ENCODE measurements at places on chromosomes 2 and 18. TPM values are rescaled to one million over a fixed set of nuclear protein-coding genes. Genes with fewer than 3 reads are reported as not detected.

The ATOH8 gene
- total RNA-seq = not detected

The PRKAG3 gene
- not detected for total RNA-seq

The TNFAIP6 gene
- total RNA-seq = 2.6 TPM

The NPAS2 gene
- total RNA-seq = 8.2 TPM

The MRPL30 gene
- total RNA-seq = 21.5 TPM

DNA sequence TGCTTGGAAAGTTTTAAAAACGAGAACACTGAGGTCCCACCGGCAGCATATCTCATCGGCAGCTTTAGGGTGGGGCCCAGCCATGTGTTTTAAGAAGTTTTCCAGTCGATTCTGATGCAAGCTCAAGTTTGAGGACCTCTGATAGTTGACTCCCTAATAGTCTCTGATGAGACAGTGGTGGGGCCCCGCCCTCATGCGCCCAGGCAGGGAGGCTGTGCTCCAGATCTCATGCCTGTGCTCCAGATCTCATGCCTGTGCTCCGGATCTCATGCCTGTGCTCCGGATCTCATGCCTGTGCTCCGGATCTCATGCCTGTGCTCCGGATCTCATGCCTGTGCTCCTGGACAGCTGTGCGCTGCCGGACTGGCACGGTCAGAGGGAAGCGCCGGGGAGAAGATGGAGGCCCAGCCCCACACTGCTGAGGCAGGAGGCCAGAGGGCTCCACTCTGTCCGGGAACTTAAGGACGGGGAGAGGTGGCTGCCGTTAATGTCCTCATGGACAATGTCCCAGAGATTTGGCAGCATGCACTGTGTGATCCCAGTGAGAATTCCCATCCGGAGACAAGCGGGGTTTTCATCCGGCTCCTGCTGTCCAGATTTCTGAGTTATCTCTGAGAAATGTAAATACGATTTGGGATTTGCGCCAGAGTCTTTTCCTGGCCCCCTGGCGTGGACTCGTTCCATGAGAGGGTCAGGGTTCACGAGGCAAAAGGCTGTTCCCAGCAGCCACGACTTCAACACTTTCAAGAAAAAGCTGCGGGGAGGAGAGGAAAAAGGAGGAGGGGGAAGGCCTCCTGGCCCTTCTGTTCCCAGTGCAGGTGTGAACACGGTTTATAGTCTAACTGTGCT lies 9.4 kb upstream of the COLEC11 start:
- DNase-seq = no peak

DNA sequence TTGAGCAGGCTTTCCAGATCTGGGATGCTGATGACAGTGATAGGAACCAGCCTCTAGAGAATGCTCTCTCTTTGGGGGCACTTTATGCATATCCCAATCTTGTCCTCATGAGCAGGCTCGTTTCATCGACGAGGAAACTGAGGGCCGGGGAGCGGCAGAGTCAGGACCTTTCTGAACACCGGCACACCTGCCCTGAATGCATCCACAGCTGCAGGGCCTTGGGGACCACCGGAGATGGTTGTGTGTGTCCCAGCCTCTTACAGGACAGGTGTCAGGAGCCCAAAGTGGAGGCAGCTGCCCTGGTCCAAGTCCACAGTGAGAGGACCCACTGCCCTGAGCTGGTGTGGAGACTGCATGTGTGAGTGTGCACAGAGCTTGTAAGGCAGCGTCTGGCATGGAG lies 47.6 kb upstream of the FAHD2A start:
- no peak for DNase-seq

- DNase-seq = peak; percentile 70
Observed at GRCh38 chr2:197575987-197576386, 60.1 kb downstream of the MOB4 start.

DNA sequence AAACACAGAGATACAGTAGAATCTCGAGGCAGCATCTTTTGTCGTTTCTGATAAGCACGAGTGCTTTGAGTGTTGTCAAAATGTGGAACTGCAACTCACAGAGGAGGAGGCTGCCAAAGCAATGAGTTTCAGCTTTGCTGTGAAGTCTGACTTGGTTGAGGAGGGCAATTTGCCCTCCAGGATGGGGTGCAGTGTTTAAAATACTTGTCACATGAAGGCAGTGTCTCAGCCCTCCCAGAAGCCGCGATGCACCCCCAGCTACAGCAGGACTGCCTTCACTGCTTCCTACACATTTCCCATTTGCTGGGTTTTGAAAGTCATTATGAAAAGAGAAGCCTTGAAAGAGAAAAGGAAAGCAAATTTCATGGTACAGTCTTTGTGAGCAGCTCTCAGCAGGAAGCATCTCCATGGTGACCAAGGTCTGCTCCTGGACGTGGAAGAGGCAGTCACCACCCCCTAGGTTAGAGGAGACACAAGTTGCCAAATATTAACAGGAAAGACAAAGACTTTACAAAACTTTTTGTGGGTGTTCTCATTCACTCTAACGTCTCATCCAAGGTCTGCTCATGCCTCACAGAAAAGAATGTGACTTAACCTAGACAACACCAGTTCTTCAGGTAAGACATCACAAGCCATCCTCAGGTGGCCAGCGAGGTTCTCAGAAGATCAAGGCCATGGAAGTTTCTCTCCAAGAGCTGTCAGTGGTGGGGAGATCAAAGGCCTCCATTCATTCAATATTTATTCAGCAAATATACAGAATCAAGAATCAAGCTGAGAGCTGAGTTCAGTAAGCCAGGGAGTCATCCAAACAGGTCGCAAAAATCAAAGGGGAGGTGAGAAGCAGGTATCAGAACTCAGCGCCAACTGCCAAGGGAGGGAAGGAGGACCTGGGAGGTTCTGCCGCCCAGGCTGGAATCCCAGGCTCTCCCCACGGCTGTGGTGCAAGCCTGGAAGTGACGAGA lies 476.0 kb downstream of the EIPR1 start:
- no peak for DNase-seq

- DNase-seq = no peak
Observed at GRCh38 chr2:46492301-46492700, 12.9 kb downstream of the TMEM247 start.

- DNase-seq = no peak
Observed at GRCh38 chr2:176139661-176140512, 10.4 kb downstream of the HOXD8 start.

DNA sequence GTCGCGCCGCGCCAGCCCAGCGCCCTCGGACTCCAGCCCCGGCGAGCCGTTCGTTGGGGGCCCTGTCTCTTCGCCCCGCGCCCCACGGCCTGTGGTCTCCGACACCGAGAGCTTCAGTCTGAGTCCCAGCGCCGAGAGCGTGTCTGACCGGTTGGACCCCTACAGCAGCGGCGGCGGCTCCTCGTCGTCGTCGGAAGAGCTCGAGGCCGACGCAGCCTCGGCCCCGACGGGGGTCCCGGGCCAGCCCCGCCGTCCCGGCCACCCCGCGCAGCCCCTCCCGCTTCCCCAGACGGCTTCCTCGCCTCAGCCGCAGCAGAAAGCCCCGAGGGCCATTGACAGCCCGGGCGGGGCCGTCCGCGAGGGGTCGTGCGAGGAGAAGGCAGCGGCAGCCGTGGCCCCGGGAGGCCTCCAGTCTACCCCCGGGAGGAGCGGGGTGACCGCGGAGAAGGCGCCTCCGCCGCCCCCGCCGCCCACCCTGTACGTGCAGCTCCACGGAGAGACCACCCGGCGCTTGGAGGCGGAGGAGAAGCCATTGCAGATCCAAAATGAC lies 1.4 kb downstream of the PHLPP1 start:
- DNase-seq = no peak

GRCh38 chr2:42186945-42187632 lies 17.9 kb downstream of the EML4 start:
- DNase-seq = no peak

DNA sequence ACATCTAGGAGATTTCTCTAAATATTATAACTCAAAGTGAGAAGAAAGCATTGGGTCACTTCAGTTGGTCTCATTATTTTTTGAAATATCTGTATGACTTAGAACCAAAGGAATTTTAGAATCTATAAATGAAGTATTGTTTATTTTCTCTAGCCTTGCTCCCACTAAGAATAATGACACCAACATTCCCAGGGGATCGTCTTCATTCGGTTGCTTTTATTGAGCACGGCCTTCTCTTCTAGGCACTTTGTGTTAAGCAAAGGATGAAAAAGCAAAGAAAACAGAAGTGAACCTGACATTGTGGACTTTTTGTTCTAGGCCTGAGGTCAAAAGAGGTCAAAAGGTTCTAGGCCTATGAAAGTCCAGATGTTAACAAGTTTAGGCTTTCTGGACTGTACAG lies 231.9 kb downstream of the GALR1 start:
- no peak for DNase-seq

- no peak for DNase-seq
Observed at GRCh38 chr2:74596584-74596983, 42.1 kb downstream of the DOK1 start.

DNA sequence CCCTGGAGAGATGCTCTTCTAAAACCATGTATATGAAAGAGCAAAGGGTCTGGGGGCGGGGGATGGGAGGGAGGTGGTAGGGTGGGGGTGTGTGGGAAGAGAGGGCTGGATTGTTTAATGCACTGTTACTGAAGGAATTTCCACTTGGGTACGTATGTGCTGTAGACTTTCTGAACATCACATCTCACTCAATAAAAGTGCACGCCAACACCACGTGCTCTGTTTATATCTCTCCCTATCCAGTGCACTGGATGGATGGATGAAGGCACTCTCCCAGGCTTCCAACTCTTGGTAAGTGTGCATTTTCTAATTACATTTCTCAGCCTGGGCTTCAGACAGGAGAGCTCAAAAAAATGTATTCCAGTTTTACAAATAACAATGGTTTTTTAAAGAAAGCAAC lies 184.3 kb upstream of the SIX2 start:
- DNase-seq = no peak

GRCh38 chr18:27656167-27656778 lies 471.2 kb upstream of the CHST9 start:
- peak; percentile 89 for DNase-seq
